Foreskin keratinocyte (primary cell): ENCODE measurements at places on chromosomes 2 and 18. TPM values are rescaled to one million over a fixed set of nuclear protein-coding genes. Genes with fewer than 3 reads are reported as not detected.

The AKAIN1 gene
- not detected in 2 replicates for total RNA-seq

The SCN9A gene
- total RNA-seq, result 0.39 and 0.85 TPM in 2 replicates

The RGPD3 gene
- total RNA-seq, result 0.14 TPM in 2 replicates

The CTAGE1 gene
- not detected in 2 replicates for total RNA-seq

The SP9 gene
- not detected in 2 replicates for total RNA-seq

The ALS2 gene
- 22.9 and 23.6 TPM in 2 replicates for total RNA-seq

The VWC2L gene
- not detected in 2 replicates for total RNA-seq

The IRS1 gene
- total RNA-seq, result 23.9 and 31.9 TPM in 2 replicates

The GALNT3 gene
- total RNA-seq, result 96.5 and 99.1 TPM in 2 replicates

The RASGRP3 gene
- total RNA-seq, result 0.25 and 0.61 TPM in 2 replicates

The DYSF gene
- 0.56 and 0.82 TPM in 2 replicates for total RNA-seq

The ALK gene
- not detected in 2 replicates for total RNA-seq

The IL1RL2 gene
- 1.7 and 1.8 TPM in 2 replicates for total RNA-seq

The GAL3ST2 gene
- not detected in 2 replicates for total RNA-seq

The DNAJB2 gene
- 27.9 and 39.2 TPM in 2 replicates for total RNA-seq

The EIPR1 gene
- 35.8 and 38.9 TPM in 2 replicates for total RNA-seq

The MROH2A gene
- total RNA-seq, result 0.11 and 0.31 TPM in 2 replicates

The PAX3 gene
- not detected in 2 replicates for total RNA-seq

The CPO gene
- not detected in 2 replicates for total RNA-seq

The XDH gene
- 19.3 and 23.6 TPM in 2 replicates for total RNA-seq

The ANAPC1 gene
- total RNA-seq, result 56.8 and 69.2 TPM in 2 replicates

The TRPM8 gene
- 0.20 TPM in 1 of 2 replicates, not detected in the other for total RNA-seq

The SIGLEC15 gene
- 0.18 and 0.20 TPM in 2 replicates for total RNA-seq

The PROKR1 gene
- total RNA-seq, result not detected in 2 replicates

The CTIF gene
- 22.3 TPM in 2 replicates for total RNA-seq
